ENCODE measurements at places on chromosomes 4 and X.

- DNase-seq: peak; percentile 50
These were observed at the start of gene ADGRG2 for GRCh38 chrX:19121898-19122640. ADGRG2 (minus strand) TSS chrX:19122468; CDS start chrX:19068834, 53,634 bp downstream.

DNA sequence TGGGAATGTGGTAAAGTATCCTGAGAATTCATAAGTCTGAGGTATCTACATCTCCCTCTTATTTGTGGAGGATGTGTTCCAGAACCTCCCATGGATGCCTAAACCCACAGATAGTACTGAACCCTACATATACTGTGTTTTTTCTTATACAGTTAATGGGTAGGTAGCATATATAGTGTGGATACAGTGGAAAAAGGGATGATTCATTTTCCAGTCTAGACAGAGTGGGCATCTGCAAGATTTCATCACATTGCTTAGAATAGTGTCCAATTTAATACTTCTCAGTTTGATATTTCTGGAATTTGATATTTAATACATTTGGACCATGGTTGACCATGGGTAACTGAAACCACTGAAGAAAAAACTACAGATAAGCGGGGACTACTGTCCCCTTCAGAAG lies 155.0 kb upstream of the ANKRD50 start:
- DNase-seq: no peak

DNA sequence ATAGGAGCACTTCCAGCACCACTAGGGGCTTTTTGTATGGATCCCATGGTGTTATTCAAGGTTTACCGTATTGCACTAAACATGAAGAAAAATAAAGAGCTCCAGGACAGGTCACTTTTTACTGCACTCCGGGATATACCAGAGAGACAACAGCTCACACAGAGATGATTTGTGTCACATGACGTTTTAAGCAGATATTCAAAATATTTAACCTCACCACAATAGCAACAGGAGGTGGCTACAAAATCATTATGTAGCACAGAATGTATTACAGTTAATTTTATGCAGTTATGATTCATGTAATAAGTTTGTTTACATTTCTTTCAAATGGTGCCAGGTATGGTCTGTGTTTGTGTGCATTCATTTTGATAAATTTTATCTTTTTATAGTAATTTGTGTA lies 100.6 kb downstream of the LUZP4 start:
- DNase-seq: no peak

- DNase-seq: no peak
These were observed 5.1 kb upstream of the CENPC start for GRCh38 chr4:67550451-67550850.

Data from left lobe of liver (tissue), 2 donors.